Dermis blood vessel endothelial cell (primary cell): ENCODE measurements at places on chromosomes 16 and 17. TPM values are rescaled to one million over a fixed set of nuclear protein-coding genes. Genes with fewer than 3 reads are reported as not detected.

GRCh38 chr17:13024526-13025257 lies 6.9 kb upstream of the ELAC2 start:
- DNase-seq, result peak; percentile 82

DNA sequence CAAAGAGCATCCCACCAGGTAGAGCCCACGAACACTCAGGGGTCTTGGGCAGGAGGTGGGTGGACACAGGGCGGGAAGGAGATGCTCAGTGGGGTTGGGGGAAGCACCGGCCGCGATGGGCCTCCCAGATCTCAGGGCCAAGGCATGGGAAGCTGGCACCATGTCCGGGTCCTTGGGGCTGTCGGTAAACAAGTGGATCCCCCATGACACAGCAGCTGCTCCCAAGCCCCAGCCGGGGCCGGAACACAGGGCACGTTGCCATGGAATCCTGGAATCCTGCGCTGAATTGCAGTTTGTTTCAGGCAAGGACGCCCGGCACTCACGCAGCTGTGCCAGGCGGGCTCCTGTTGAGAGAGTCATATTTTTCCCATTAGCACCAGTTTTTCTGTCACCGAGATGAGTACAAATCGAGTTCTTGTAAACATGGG lies 23.0 kb upstream of the CHMP6 start:
- peak; percentile 60 for DNase-seq

DNA sequence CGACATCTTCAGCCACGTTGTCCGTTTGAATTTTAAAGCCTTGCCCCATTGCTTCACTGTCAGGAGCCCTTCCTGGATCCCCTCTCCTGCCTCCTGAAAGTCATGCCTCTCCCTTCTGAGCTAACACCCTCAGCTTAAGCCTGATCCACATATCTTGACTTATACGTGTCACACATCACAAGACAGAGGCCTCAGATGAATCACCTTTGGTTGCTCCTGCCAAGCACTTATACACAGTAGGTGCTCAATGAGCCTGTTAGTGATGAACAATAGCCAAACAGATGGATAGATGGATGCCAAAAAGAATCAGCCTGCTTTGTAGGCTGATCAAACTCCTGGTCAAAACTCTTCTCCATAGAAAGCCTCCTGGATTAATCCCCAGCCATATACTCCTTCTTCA lies 31.8 kb downstream of the PITPNM3 start:
- no peak for DNase-seq

GRCh38 chr17:61884864-61885263 lies 21.5 kb upstream of the BRIP1 start:
- DNase-seq, result no peak

GRCh38 chr16:71537643-71538042 lies 11.4 kb downstream of the CHST4 start:
- peak; percentile 67 for DNase-seq

Gene TMEM114
- not detected in 2 replicates for total RNA-seq

DNA sequence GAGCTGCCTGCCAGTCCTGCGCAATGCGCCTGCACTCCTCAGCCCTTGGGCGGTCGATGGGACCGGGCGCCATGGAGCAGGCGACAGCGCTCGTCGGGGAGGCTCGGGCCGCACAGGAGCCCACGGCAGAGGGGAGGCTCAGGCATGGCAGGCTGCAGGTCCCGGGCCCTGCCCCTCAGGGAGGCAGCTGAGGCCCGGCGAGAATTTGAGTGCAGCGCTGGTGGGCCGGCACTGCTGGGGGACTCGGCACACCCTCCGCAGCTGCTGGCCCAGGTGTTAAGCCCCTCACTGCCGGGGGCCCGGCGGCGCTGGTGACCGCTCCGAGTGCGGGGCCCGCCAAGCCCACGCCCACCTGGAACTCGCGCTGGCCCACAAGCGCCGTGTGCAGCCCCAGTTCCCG lies 13.6 kb upstream of the FADS6 start:
- DNase-seq, result no peak

DNA sequence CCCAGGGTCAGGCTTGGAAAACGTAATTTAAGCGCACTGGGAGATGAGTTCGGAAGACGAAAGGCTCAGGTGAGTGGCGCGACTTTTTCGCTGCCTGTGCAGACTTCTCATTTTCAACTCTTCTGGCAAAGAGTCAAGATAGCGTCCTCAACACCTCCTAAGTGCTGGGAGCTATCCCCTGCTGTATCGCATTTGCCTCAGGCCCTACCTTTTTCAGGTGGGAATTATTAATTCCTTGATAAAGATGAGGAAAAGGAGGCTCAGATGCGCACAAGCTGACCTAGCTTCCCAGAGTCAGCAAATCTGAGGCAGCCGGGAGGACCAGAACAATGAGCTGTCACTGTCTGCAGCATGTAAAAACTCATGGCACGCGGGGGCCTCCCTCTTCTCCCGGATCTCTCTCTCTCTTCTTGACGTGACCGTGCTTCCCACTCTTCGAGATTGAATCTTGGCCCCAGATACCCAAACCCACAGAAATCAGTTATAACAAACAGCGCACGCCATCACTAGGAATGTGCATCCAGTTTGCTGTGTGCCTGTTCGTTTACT lies 512 bp upstream of the ADAMTS18 start:
- DNase-seq, result peak; percentile 56

Gene PRAC1
- not detected in 2 replicates for total RNA-seq

- no peak for DNase-seq
These were observed 31.0 kb downstream of the HASPIN start for GRCh38 chr17:3754458-3755334.

DNA sequence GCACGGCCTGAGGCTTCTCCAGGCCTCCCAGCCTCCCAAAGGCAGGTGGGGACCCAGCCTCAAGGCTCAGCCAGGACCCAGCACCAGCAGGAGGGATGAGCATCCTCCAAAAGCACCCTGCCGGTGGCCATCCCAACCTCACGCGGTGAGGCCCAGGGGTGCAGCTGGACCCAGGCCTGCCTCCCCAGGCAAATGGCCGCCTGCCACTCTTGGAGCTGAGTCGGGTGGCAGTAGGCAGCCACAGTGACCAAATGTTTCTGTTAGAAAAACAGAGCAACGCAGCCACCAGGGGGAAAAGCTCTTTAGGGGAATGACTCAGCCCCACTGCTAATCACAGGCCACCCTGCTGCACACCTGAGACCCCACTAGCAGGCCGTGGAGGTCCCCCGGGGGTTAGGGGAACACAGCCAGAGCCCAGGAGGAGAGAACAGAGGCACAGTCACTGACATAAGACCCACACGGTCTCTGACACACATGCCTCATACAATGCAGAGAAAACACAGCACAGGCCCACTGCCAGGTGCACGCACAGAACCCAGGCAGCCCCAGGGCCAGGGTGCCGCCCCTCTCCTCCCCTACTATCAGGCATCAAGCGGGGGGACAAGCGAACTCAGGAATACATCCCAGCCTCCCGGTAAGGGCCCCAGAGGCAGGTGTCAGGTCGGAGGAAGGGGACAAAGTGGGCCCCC lies 12.4 kb downstream of the BCAR1 start:
- DNase-seq, result no peak

Gene MT4
- not detected in 2 replicates for total RNA-seq

Gene KRT13
- total RNA-seq, result not detected in 2 replicates

- no peak for DNase-seq
These were observed 1.9 kb downstream of the SLC13A2 start for GRCh38 chr17:28475151-28475900.

DNA sequence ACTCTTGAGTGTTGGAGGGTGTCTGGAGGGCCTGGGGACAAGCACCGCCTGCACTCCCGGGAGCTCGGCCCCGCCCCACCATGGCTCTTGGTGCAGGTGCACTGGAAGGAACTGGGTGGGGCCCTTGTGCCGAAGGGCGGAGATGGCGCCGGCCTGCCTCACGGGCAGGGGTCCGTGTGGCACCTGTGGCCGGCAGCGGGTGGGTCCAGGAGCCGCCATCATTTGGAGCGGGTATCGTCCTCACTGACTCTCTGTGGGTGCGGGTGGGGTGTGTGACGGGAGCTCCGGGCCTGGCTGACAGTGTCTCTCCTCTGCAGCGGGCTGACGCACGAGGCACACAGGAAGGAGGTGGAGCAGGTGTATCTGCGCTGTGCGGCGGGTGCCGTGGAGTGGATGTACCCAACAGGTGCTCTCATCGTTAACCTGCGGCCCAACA lies 5.2 kb downstream of the METRNL start:
- no peak for DNase-seq

Gene PARN
- total RNA-seq, result 23.7 and 30.7 TPM in 2 replicates

DNA sequence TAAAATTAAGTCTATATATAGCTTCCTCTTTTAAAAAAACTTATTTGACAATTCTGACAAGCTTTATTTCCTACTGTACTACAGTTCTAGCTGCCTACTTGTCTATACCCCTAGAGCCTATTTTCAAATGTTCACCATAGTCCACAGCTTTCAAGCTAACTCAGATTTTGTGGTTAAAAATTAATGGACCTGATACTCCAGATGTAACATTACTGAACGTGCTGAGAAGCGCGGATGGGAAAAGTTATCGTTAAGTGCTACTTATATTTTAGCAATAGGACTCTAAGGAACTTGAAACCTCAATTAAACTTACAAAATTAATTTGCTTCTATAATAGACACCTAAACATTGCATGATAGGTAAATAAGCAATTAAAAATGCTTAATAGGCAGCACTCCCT lies 31.2 kb downstream of the GNA13 start:
- DNase-seq, result no peak

- no peak for DNase-seq
These were observed 9.4 kb downstream of the BAHCC1 start for GRCh38 chr17:81404558-81405165.

Gene CFAP97D1
- not detected in 2 replicates for total RNA-seq

- peak; percentile 45 for DNase-seq
These were observed 17.6 kb downstream of the EPOP start for GRCh38 chr17:38656959-38657823.

DNA sequence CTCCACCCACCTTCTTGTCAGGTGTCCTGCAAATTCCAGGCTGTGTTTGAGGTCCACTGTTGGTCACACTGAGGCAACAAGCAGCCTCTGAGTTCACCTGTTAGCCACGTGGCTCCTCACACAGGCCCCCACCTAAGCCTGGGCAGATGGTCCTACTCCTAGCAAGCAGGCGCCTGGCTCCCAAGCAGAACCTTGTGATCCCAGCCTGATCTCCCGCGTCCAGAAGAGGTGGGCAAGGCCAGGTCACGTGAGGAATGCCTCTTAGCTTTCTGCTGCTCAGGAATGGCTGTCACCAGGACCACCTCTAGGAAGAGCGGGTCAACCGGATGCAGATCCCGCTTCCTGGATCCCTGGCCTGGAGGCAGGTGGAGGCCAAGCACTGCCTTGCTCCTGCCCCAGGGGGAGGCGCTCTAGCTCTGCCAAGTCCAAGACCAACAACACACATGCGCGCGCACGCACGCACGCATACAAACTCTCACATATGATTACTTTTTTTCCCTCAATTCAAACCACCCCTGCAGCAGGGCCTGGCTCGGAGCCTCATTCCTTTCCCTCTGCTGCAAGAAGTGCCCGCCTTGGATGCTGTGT lies 9.5 kb downstream of the CYB561 start:
- peak; percentile 75 for DNase-seq

- no peak for DNase-seq
These were observed 21.0 kb downstream of the RAB11FIP4 start for GRCh38 chr17:31412511-31412910.

GRCh38 chr16:56353054-56353921 lies 72.1 kb downstream of the AMFR start:
- no peak for DNase-seq

Gene HBA1
- not detected in 2 replicates for total RNA-seq

DNA sequence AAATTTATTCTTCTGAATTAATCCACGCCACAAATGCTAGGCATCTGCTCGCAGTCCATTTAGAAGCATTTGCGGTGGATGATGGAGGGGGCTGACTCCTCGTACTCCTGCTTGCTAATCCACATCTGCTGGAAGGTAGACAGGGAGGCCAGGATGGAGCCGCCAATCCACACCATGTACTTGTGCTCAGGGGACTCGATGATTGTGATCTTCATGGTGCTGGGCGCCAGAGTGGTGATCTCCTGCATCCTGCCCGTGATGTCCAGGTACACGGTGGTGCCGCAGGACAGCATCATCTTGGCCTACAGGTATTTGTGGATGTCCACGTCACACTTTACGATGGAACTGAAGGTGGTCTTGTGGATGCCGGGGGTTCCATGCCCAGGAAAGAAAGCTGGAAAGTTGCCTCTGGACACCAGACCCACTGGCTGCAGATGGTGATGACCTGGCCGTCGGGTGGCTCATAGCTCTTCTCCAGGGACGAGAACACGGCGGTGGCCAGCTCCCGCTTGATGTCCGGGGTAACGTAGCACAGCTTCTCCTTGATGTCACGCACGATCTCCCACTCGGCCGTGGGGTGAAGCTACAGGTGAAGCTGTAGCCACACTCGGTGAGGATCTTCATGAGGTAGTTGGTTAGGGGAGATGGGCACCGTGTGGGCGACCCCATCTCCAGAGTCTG lies 7.5 kb upstream of the HEATR3 start:
- DNase-seq, result no peak

DNA sequence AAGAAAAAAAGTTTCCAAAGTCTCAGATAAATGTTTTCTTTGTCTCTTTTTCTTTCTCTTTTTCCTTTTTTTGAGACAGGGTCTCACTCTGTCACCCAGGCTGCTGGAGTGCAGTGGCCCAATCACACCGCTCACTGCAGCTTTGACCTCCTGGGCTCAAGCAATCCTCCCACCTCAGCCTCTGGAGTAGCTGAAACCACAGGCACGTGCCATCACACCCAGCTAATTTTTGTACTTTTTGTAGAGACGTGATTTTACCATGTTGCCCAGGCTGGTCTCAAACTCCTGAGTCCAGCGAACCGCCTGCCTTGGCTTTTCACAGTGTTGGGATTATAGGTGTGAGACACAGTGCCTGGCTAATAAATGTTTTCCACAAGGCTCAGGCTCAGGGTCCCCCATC lies 53.3 kb upstream of the KSR1 start:
- no peak for DNase-seq

DNA sequence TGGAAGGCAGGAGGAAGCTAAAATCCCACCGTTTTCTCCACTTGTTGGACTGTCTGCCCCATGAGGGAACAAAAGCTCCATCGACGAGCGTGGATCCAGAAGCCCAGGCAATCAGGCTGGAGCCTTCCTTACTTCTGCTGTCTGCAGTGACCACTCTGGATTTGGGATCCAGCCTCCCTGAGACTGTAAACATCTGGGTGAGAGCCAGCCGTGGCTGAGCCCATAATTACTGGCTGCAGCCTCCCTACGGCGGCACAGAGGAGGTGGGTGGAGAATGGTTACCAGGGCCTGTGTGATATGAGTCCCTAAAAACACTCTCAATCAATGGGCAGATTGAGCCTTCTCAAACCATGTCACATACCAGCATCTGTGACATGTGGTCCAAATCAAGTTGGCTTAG lies 158.2 kb downstream of the FOXL1 start:
- DNase-seq, result no peak

Gene PRSS21
- total RNA-seq, result 1.0 and 2.1 TPM in 2 replicates

DNA sequence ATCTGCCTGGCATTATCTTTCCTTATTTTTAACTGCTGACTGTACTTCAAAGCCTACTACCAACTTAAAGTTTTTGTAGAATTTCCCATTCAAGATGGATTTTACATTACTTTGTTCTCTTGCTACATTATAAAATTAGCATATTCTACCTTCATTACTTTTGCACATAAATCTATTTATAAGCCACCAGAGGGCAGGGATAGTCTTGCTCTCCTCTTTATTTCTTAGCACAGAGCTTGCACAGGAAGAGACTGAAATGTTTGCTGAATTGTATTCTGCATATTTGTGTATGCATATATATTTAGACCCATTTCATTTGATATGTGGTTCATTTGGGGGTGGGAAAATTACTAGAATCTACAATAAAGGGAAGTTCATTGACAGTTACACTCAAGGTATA lies 108.0 kb downstream of the SKAP1 start:
- DNase-seq, result peak; percentile 20

Gene FA2H
- not detected in 2 replicates for total RNA-seq
